ENCODE measurements at places on chromosomes 11 and 22.

GRCh38 chr11:19712281-19713195 lies at the start of gene NAV2:
Gene NAV2 (plus strand): TSS chr11:19712837. CDS start chr11:19713696, 859 bp downstream.
- DNase-seq: peak; percentile 44

DNA sequence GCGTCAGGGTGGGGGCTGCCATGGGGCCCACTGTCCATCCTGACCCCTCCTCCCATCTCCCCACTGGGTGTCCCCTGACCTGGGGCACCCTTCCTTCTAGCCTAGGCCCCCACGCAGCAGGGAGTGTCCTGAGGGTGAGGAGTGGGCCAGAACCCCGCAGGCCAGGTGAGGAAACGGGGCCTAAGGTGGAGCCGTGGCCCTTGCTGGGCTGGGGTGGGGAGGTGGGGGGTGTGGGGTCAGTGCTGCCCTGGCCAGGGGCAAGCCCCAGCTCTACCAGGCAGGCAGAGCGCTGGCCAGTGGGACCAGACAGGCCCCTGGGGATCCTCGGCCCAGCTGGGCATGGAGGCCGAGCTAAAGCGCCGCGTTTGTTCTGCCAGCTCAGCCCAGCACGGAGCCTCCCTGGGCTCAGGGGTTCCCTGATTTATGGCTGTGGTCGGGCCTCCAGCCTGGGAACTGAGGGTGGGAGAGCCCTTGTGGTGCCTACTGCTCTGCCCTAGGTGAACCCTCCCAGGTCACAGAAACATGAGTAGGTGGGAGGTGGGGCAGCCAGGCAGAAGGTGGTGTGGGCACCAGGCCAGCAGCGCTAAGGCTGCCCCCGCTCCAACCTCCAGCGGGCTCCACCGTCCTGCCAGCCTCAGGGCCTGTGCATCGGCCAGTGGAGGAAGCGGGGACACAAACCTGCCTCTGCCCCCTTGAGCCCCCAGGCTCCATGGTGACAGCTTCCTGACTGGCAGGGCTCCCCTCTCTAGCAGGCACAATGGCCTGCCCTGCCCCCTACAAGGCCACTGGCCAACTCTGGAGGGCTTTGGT lies 22.4 kb downstream of the TRMU start:
- DNase-seq: no peak

DNA sequence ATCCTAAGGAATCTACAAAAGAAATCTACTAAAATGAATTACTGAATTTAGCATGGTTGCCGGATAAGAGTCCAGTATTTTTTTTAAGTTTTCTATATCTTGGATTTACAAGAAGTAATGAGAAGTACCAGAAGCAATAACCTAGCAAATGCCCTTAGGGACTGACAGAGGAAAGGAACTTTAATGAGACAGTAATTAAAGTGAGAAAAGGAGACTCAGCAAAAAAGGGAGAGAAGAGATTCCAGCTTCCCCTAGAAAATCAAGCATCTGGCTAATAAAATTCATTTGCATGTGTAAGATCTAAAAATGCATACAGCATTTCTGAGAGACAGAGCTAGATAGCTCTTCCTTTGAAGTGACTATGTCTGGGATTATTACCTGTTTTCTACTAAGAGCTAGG lies 39.1 kb downstream of the IZUMO1R start:
- no peak for DNase-seq

DNA sequence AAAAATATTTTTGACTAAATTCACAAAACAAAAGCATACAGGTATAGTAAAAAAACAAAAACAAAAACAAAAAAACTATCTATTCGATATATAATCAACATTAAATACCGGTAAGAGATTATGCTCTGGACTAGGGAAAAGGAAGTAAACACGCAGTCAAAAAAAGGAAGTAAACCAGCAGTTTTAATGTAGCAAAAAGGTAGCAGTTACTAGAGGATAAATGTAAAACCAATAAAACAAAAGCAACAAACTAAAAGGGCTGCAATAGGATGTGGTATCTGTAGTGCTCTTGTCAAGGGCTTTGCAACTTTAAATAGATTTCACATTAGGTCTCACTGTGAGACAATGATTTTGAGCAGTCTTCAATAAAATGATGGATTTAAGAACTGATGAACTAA lies 2.4 kb downstream of the TRIM22 start:
- no peak for DNase-seq

DNA sequence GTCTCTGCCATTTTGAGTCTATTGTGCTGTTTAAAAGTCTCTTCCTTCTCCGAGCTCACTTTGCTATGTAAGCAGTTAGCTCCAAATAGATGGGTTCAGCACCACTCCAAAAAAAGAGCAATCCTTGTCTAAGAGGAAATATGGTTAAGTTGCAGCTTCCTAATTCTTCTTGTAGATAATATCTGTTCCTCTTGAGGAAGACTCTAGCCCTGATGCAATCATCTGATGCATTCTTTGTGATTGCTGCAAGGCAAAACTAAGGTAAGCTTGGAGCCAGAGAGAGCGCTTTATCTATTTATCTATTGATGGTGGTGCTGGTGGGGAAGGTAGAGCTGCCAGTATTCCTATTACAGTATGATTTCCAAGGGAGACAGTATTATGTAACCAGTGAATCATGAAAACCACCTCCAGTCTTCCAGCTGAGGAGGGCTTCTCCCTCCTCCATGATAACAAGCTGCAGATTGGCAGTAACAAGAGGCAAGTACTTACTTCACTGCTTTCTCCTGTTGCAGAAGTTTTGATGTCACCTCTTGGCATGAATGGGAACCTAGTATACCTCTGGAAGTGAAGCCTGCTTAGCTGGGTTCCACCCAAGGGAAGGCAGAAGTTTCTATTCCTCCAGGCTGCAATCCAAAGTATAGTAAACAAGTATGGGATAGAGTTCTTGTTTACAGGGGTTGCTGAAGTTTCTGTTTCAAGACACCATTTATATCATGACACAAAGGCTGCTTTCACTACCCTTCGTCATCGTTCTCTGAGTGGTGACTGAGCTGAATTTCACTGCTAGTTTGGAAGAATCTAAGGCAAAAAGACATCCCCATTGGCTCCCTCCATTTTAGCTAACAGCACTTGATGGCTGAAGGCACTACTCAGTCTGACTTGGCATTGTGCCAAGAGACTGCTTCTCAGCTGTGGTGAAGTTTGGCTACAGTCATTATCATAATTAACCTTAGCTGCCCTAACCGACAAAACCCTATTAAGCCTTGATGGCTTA lies 49.7 kb downstream of the FDX1 start:
- DNase-seq: no peak

- DNase-seq: no peak
Observed at GRCh38 chr22:44026066-44026629, 2.0 kb downstream of the PARVB start.

- DNase-seq: no peak
Observed at GRCh38 chr11:113234888-113235287, 79.5 kb upstream of the TTC12 start.

- DNase-seq: no peak
Observed at GRCh38 chr11:85886089-85887056, 31.2 kb downstream of the CCDC83 start.

DNA sequence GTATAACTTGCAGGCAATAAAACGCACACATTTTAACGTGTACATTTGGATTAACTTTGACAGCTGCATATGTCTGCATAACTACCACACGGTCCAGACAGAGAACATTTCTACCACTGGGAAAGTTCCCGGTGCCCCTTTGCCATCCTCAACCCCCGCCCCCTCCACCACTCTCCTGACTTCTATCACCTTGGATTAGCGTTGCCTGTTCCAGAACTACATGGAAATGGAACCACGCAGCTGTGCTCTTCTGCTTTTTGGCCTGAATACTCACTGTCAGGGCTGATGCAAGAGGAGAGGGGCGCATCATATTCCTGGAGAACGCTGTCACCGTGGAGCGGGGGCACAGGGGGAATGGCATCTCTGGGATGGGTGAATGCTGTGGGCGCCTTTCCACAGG lies 62.1 kb downstream of the LRP5 start:
- DNase-seq: no peak

- DNase-seq: no peak
Observed at GRCh38 chr11:44229098-44229497, 80.8 kb downstream of the ALX4 start.

DNA sequence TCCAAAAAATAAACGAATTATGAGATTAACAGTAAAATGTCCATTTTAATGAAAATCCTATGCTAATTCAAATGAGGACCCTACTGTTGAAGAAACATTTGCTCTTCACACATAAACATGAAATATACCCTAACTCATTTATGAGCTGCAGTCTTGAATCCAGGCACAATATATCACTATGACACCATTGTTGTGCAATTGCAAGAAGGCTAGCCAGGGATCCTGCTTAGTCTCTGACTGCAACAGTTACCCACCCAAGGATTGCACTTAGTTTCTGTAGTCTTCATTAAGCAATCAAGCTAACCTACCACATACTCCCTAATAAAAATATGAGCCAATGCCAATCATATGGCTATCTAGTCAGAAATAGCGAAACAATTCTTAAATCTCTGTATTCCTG lies 981.0 kb upstream of the FAT3 start:
- no peak for DNase-seq

DNA sequence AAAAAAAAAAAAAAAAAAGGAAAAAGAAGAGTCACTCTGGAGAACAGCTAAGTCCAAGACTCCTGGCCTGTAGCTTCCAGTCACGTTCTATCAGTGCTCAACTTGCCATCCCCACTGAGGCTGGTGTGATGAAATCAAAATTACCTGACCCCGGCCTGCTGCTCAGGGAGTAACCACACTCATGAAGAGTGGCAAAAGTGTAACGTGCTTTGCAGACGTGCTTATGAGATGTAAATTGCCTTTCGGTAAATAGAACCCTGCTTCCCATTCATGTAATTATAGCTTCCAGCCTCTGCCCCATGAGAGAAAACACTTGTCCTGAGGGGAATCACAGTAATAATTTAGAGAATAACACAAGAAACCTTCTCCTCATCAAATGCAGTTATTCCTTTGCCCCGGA lies 28.2 kb upstream of the CHKA start:
- DNase-seq: no peak

- DNase-seq: no peak
Observed at GRCh38 chr11:11604370-11604990, 17.3 kb downstream of the GALNT18 start.

DNA sequence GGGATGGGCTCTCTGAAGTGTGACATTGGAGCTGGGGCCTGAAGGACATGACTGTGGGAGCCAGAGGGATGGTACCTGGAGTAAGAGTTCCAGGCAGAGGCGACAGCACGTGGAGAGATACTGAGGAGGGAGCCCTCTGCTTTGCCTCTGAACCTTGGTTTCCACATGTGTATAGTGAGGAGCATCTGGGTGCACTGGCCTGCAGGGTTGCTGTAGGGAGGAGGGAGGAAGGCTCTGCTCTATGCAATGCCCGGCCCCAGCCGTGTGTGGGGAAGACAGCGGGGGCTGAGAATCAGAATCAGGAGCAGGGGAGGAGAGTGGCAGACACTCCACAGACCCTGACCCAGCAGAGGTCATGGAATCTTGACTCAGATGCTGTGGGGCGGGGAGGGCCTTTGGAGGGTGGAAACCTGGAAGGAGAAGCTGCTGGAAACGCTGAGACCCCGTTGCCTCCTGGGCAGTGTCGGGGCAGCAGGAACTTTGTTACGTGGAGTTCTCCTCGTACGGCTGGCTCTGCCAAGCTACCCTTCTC lies 4.0 kb downstream of the SCYL1 start:
- DNase-seq: no peak

DNA sequence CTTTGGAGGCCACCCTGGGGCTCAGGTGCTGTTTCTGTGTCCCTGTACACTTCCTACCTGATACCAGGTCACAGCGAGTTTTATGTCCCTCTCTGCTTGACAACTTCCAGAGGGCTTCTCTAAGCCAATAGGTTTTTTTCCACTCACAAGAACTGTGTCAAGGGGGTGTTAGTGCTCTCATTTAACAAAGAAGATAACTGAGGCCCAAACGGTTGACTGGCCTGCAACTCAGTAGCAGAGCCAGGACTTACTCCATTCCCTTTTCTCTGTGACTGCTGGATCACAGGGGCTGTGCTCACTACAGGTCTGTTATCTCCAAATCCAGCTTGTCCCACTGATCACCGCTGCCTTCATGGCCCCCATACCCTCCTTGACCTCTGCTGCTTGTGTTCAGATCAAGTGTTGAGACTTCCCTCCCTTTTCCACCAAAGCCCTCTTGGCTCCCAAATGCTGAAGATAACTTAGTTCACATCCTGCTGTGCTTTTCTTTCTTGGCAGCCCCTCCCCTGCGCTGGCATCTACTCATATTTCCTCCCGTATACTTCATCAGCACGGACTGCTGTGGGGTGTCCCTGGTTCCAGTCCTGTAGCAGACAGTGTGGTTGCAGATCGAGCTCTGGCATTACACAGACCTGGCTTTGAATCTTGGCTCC lies 41.3 kb downstream of the POU2F3 start:
- no peak for DNase-seq

DNA sequence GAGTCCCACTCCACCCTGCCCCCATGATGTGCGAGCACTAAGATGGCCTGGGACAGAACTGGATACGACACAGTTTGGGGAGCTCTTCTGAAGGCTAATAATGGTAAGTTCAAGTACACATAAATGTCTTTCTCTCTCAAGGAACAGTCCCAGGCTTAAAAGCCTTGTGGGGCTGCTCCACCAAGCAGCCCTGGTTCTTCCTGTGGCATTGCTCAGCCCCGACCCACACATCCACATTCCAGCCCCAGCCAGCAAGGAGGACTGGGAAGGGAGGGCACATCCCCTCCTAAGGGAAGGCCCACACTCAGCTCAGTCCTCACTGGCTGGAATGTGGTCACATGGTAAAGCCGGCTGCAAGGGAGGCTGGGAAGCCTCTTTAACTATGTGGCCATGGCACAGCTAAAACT lies 13.3 kb upstream of the MB start:
- DNase-seq: no peak

- DNase-seq: no peak
Observed at GRCh38 chr11:34738237-34738636, 117.3 kb downstream of the EHF start.

GRCh38 chr11:15148169-15148568 lies 33.4 kb downstream of the INSC start:
- no peak for DNase-seq

DNA sequence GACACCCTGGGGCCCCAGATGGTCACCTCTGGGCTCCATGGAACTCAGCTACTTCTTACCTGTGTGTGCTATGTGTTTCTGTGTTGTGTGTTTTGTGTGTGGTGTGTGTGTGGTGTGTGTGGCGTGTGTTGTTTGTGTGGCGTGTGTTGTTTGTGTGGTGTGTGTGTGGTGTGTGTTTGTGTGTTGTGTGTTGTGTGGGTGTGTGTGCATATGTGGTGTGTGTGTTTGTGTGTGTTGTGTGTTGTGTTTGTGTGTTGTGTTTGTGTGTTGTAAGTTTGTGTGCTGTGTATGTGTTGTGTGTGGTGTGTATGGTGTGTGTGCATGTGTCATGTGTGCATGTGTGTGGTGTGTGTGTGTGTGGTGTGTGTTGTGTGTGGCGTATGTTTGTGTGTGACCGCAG lies 3.8 kb upstream of the WNT7B start:
- DNase-seq: no peak

- DNase-seq: no peak
Observed at GRCh38 chr11:107741044-107741823, 29.4 kb upstream of the SLN start.
